ENCODE measurements at places on chromosomes 16 and 17.

- DNase-seq, result no peak
Observed at GRCh38 chr17:64291268-64291851, 28.3 kb upstream of the TEX2 start.

GRCh38 chr16:86382067-86382773, 128.1 kb upstream of the FOXF1 start:
- DNase-seq, result no peak

DNA sequence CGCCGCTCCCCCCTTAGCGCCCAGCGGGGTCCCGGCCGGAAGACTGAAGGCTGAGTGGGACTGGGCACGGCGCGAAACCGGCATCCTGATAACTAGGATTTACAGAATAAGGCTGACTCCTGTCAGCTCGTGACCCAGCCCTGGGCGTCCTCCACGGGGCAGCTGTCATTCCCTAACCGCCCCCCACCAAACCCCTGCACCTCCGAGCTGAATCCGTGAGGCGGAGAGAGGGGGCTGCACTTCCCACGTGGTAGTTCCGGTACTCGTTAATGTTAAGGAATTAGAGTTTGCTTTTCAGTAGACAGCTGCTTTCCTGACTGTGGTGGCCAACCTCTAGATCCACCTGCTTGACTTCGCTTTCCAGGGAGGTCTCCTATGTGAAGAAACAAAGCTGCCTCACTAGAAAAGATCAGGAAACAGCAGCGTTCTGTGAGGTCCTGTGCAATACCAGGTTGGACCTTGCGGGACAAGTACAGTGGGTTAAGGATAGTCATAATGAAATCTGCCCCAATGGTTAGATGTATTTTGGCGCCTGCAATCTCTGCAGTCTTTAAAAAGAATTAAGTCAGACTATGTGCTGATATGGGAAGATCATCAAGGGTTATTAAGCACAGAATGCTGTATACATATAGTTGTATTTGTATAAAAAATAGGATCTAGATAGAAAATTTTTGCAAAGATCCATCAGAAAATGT, 1.1 kb upstream of the WBP2 start:
- no peak for DNase-seq

DNA sequence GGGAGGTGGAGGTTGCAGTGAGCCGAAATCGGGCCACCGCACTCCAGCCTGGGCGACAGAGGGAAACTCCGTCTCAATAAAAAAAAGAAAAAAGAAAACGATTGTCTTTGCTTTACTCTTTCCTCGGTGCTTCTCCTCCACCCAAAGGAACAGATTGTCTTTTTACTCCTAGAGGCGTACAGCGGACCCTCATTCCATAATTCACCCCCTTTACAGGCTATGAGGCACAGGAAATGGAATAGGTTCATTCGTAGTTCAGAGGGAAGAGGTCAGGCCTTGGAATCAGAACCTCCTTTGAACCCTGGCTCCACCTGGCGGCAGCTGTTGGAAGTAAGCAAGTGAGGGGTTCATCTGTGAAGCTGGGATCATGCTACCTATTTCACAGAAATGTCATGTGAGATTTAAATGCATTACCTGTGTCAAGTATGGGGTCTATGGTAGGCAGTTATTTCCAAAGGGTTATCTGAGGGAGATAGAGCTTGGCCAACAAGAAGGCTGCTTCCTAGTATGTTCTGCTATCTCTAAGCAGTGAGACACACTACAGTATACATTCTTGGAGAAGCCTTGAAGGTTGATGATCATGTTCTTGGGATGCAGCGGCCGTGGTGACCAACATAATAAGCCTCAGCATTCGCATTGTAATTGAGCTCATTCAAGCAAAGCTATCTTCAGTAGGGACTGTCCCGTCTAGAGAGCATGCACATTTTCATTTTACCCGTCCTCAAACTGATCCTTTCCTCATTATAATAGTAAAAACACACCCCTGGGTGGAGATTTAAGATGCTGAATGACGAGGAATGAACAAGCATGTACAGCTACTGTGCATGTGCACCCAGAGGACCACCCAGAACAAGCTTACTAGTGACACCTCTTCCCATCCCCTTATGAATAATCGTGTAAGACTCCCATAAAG, 18.7 kb upstream of the ZNF689 start:
- no peak for DNase-seq

- DNase-seq, result no peak
Observed at GRCh38 chr17:2709183-2709661, 2.3 kb downstream of the CLUH start.

DNA sequence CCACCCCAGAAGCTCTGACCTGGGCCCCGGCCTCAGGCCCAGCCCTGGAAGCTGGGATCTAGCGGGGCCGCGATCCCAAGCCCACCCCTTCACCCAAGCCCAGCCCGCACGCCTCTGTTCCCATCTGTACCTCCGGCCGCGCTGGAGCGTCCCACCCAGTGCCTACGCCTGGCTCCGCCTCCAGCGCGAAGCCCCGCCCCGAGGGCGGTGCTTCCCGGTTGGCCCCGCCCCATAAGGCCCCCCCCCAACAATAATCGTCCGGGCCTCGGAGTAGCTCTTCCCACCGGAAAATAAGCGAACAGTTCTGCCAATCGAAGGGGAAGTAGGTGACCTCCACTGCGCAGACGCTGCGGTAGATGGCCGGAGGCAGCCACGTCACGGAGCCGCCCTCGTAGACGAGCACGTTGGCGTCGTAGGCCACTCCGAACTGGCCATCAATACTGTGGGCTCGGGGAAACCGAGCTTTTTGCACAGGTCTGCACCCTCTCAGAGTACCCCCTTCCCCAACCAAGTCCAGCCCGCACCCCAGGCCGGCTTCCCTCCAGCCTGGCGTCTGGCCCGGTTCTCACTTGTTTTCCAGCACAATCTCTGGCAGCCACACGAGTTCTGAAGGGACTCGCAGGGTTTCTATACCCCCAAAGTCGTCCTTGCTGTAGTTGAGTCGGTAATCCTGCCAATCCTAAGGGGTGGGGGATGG, 1.1 kb downstream of the CHRNE start:
- DNase-seq, result no peak

GRCh38 chr16:48556913-48557351, 53.0 kb downstream of the N4BP1 start:
- DNase-seq, result no peak

DNA sequence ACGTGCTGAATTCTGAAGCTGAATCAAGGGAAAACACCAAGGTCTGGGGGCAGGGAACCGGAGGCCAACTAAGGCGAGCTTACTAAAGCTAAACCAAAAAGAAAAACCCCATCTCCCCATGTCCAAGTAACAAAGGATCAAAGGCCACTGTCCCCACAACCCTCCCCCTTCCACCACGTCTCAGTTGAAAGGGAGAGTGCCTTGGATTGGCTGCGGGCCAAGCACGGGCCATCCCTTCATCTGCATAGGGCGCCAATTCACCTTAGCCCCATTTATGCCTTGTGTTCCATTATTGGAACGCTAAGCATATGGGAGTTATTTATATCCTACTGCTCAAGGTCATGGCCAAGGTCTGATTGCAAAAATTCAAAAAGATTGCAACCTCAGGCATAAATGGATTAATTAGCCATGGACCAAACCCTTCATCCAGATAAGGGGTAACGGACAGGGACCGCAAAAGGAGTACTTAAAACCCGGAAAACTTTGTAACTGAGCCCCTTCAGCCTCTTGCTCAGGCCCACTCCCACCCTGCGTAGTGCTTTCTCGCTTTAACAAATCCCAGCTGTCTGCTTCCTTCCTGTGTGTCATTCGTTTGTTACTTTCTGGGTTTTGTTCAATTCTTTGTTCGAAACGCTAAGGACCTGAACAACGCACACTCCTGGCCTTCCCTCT, 740 bp upstream of the ATP6V0D1 start:
- no peak for DNase-seq

- no peak for DNase-seq
Observed at GRCh38 chr16:16047761-16048160, 98.3 kb downstream of the ABCC1 start.

- no peak for DNase-seq
Observed at GRCh38 chr17:10624969-10625368, 32.1 kb downstream of the MYH3 start.

DNA sequence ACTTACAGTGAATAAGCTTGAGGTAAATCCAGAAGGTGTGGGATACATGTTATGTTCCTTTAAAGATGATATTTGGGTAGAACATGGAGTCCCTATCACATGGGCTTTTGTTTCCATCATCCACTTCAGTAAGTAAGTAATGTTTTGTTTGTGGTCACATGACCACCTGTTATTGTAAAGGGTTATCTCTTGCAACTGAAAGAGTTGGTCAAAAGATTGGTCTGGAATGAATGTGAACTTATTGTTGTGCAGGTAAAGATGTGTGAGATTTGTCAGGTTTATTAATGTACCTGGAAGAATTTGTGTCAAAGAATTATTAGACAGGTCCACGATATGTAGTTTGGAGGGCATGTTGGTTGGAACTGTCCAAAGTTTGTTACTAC, 1.6 kb downstream of the OMG start:
- DNase-seq, result no peak
